ENCODE measurements at places on chromosomes 3 and 15. TPM values are rescaled to one million over a fixed set of nuclear protein-coding genes. Genes with fewer than 3 reads are reported as not detected.

PLA2G4E gene
- not detected for total RNA-seq

C3orf49 gene
- not detected for total RNA-seq

RPP25 gene
- total RNA-seq: 31.8 TPM

PLCH1 gene
- 12.8 TPM for total RNA-seq

LRRC49 gene
- total RNA-seq: 15.3 TPM

PATL2 gene
- not detected for total RNA-seq

ANKRD34C gene
- not detected for total RNA-seq

CRABP1 gene
- total RNA-seq: not detected

SAMD7 gene
- not detected for total RNA-seq

Data from G401 (cell line).